ENCODE measurements at places on chromosomes 13 and 19. TPM values are rescaled to one million over a fixed set of nuclear protein-coding genes. Genes with fewer than 3 reads are reported as not detected.
A peak's percentile ranks its signal among the peaks of the same experiment; 100 is the strongest.

DNA sequence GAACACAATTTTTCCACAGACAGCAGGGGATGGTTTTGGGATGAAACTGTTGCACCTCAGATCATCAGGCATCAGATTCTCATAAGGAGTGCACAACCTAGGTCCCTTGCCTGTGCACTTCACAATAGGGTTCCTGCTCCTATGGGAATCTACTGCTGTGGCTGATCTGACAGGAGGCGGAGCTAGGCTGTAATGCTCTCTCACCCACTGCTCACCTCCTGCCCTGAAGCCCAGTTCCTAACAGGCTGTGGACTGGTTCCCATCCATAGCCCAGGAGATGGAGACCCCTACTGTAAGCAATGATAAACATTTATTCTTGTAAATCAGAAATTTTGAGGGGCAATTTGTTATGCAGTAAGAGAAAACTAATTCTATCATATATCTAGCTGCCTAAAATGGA is 1234.7 kb downstream of the SLITRK1 start:
- DNase-seq, result no peak

NUMBL gene
- 18.2 TPM for total RNA-seq

- no peak for DNase-seq
Measured at GRCh38 chr19:29815231-29815630, 3.4 kb downstream of the CCNE1 start.

GRCh38 chr13:42533336-42533591 is 40.7 kb upstream of the TNFSF11 start:
- DNase-seq, result no peak

DNA sequence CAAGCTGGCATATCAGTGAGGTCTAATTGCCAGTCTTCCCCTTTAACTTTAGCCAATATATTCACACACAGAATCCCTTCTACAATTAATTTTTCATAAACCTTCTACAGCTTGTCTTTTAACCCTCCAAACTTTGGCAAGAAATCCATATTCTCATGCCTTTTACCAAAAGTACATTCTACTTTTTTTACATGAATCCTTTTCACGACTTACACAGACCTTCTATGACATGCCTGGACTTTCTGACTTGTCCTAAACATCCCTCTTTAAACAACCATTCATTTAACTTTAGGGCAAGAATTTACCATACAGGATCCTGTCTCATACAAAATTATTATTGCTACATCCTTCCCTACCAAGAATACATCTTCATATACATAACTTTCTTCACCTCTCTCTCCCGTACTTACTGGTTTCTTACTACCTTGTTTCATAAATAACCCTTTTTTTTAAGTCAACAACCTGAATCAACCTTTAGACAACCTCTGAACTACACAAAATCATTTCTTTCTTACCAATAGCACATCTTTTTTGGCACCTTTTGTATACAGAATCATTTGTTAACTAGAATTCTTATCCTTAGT is 23.5 kb downstream of the ZNF544 start:
- DNase-seq, result no peak

DNA sequence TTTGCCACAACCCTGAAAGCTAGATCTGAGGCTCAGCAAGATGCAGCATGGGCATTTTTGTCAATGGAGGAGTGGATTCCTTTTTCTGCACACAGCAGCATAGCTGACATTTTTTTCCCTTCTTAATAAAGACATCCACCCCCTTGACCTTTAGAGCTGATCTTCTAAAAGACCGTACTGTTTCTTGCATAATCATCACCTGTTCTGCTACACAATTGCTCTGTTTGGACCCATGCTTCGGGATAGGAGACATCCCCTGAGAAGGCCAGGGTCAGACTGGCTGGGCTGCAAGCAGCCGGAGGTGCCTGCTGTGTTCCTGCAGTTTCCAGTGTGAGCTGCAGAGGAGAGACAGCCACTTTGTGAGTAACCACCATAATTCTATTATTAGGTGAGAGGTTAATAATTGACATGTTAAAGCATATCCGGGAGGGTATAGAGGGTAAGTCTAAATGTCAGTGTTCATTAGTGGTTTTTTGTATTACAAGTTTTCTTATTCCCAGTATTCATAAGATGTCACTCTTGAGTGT is 108.5 kb upstream of the C1QTNF9B start:
- no peak for DNase-seq

GRCh38 chr13:111210544-111211469 is 95.7 kb downstream of the ARHGEF7 start:
- peak; percentile 22 for DNase-seq

GRCh38 chr19:40369797-40370196 is 20.2 kb downstream of the HIPK4 start:
- no peak for DNase-seq

GARIN5A gene
- total RNA-seq, result 0.62 TPM

DNA sequence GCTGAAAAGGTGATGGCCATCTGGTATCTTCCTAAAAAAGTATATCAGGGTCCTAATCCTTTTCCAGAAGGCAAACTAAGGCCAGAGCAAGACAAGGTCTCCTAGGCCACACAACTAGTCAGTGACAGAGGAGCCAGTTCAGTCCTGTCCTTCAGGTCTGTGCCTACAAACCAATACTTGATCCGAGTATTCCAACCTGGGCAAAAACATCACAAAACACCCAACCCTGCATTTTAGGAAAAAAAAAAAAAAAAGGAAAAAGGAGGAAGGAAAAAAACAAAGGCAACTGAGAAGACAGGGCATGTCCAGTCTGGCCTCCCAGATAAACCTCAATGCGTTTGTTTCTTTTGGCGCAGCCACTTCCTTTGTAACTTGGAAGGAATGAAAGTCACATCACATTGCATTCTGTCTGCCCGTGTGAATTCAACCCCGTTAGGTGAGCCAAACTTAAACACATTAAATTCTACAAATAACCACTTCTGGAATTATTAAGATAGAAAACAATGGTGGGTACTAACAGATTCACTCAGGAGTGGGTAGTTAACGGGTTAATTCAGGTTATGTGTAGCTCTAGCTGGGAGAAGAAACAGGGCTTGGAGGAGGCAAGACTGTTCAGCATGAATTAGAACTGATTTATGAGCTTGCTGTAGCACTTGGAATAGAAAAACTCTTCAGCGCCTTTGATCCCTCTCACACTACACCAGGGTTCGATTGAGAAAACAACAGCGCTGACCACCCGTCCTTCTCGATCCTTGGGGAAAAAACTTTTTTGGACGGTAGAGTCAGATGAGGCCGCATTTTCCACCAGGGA is 43.0 kb upstream of the HNRNPA1L2 start:
- DNase-seq, result no peak

DNA sequence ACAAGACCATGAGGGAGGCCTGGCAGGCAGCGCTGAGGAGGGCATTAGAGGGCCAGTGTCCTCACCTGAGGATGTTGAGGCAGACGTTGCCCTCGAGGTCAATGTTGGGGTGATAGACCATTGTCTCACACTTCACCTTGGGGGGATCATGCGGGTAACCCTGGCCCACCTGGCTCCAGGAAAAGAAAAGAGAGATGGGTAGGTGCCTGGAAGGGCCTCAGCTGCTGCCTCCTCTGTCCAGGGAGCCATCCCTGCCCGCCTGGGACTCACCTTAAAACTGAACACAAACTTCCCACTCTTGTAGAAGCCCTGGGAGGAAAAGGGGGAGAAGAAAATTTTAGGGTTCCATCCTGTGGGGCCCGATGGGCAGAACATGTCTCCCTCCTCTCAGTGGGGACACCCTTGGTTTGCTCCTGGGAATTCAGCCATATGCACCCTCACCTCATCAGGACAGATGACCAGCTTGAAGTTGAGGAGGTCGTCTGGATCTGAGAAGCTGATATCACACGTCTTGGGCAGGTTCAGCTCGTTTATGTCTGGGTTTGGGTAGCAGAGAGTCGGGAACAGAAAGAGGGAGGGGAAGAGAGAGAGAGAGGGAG is 1.7 kb downstream of the UBE2M start:
- DNase-seq, result no peak

GRCh38 chr13:109720758-109721184 is 65.6 kb downstream of the IRS2 start:
- DNase-seq, result no peak

HTR2A gene
- 9.2 TPM for total RNA-seq

DNA sequence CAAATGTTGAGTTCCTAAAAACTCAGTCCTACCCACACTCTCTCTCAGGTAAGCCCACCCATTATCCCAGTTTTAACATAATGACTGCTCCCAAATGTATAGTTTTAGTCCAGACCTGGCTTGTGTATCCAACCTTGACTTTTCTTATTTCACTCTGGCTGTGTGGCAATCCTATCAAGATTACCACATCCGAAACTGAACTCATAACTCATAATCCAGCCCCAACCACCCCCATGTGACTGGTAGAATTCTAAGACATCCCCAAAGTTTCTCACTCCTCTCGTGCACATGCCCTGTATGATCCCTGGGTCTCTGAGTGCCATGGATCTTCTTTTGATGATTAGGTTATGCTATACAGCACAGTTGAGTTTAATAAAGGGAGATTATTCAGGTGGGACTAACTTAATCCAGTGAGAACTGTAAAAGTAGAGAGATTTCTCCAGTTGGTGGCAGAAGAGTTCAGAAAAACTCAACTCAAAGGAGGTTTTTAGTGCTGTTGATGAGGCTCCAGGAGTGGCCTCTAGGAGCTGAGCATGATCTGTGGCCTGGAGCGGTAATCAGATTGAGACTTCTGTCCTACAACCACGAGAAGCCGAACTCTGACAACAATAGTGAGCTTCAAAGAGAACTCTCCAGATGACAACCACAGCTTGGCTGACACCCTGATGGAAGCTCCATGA is 413.4 kb downstream of the ZNF536 start:
- DNase-seq, result no peak

- DNase-seq, result no peak
Measured at GRCh38 chr13:61123538-61124289, 291.9 kb downstream of the PCDH20 start.

- DNase-seq, result no peak
Measured at GRCh38 chr13:20873348-20873747, 29.2 kb downstream of the XPO4 start.

DNA sequence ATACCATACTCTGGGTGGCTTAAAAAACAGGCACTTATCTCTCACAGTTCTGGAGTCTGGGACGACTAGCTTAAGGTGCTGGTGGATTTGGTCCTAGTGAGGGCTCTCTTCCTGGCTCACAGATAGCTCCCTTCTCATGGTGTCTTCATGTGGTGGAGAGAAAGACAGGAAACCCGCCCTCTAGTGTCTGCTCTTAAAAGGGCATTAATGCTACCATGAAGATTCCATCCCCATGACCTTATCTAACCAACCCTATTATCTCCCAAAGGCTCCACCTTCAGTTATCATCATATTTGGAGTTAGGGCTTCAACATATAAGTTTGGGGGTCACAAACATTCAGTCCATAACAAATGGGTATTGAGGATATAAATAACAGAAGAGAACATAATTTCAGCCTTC is 139.4 kb downstream of the HS6ST3 start:
- no peak for DNase-seq

DNA sequence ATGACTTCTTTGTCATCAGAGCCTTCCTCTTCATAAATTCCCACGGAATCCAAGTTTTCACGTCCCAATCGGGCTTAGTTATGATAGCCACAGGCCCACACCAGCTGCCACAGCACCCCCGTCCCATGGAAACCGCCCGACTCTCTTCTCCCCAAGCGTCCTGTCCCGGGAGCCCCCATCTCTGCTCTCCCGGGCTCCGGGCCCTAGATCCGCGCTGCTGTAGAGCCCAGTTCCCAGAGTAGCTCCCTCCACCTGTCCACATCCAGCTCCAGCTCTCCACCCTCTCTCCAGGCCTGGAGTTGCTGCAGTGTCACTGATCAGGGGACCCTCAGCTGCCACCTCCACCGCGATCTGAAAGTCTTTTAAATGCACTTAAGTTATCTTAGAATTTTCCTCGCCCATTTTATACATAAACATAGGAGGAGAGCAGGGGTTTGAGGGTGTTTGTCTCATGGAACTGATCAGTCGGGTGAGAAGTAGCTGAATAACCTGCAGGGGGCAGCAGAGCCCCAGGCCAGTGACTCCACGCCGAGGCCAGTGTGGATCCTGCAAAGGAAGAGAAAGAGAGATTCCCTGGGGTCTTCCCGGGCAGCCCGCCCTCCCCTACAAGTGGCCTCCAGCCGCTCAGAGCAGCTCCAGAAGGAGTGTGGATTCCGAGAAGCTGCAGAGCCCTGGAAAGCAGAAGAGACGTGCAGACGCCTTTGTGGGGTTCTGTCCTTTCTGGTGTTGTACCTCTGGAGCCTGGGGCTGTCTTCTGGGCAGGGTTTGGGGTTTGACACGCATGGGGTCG is 1.1 kb upstream of the ZNF763 start:
- DNase-seq, result peak; percentile 17

GRCh38 chr19:14555918-14556661 is 15.8 kb downstream of the NDUFB7 start:
- no peak for DNase-seq

- DNase-seq, result no peak
Measured at GRCh38 chr13:27396252-27396846, 28.1 kb upstream of the GTF3A start.

DACH1 gene
- 3.6 TPM for total RNA-seq

GRCh38 chr19:10681658-10682057 is 19.6 kb upstream of the QTRT1 start:
- no peak for DNase-seq

CEACAM16 gene
- total RNA-seq, result not detected

DNA sequence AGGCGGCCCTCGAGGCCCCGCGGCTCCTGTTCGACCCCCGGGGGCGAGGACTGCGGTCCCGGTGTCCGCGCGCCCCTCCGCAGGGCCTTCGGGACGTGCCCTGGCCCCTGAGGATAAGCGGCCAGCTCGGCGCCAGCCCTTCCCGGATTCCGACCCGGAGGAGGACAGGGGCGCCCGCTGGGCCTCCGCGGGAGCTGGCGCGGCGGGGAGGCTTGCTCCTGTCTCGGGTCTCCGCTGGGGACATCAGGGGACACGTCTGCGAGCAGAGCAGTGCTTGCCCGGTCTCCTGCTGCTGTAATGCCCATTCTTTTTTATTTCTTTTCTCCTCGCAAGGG is 829 bp downstream of the B3GLCT start:
- DNase-seq, result no peak

- DNase-seq, result peak; percentile 92
Measured at GRCh38 chr19:18279516-18280246, 1.7 kb downstream of the JUND start.

DNA sequence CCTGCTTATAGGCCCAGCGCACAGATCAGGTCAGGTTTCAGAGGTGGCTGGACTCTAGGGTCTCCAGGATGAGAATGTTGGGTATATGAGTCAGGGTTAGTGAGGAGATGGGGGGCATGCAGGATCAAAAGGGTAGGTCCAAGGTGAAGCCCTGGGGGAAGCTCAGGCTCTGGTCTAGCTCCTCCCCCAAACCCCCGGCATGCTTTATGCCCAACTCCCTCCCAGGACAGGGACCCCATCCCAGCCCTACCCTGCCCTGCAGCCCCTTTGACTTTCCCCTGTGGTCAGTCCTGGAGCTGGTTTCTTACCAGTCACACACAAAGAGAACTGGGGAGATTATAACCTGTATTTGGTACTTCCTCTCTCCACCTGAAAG is 9.8 kb upstream of the CEACAM18 start:
- DNase-seq, result no peak

GRCh38 chr13:28754698-28755545 is 36.2 kb upstream of the SLC46A3 start:
- DNase-seq, result no peak

All from occipital lobe (tissue), 3 donors.